T-helper 17 cell (primary cell): ENCODE measurements at places on chromosomes 2 and 18.

DNA sequence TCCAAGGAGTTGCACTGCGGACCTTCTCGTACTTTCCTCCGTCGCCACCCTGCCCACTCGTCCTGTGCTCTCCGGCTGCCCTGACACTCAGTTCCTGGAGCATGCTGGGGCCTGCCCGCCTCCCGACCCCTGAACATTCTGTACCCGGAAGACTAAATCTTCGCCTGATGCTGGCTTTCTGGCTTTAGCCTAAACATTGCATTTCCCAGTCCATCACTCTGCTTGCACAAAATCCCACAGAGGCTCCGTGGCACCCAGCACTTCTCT lies 550 bp upstream of the SFXN5 start:
- peaks cover 33% of the 10 kb centered on the region for H3K4me1 ChIP-seq
- H3K27ac ChIP-seq: peak overlapping the region; percentile 93
- peaks cover 2% of the 10 kb centered on the region for H3K36me3 ChIP-seq

DNA sequence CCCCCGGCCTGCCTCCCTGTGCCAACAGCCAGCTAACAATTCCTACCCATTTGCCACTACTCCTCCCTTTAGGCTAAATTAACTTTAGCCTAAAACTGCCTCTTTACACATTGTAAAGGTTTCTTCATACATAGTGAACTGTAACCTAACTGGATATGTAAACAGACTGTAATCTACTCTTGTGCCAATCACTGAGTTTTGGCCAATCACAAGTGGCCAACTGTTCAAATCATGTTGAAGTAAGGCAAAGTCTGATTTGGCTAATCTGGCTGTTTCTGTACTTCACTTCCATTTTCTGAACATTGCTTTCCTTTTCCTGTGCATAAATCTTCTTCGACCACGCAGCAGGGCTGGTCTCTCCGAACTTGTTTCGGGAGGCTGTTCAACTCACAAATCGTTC lies 103.6 kb upstream of the LYPD6 start:
- no peak overlapping the region for H3K27ac ChIP-seq
- no peaks in the 10 kb centered on the region for H3K4me1 ChIP-seq
- peaks cover 72% of the 10 kb centered on the region for H3K27me3 ChIP-seq
- peaks cover 5% of the 10 kb centered on the region for H3K36me3 ChIP-seq
- no peak overlapping the region for H3K4me3 ChIP-seq

GRCh38 chr2:149038442-149039212 lies at the start of gene LYPD6B:
Gene LYPD6B, plus strand, starts transcription at chr2:149038699. Its CDS starts 92,250 bp downstream, at chr2:149130949.
- H3K4me1 ChIP-seq: peaks cover 2% of the 10 kb centered on the region
- peak within 1 kb of the TSS; percentile 63 for H3K4me3 ChIP-seq
- H3K36me3 ChIP-seq: peaks cover 4% of the 10 kb centered on the region
- peaks cover 56% of the 10 kb centered on the region for H3K27me3 ChIP-seq
- H3K27ac ChIP-seq: no peak within 1 kb of the TSS
- no peak for DNase-seq

DNA sequence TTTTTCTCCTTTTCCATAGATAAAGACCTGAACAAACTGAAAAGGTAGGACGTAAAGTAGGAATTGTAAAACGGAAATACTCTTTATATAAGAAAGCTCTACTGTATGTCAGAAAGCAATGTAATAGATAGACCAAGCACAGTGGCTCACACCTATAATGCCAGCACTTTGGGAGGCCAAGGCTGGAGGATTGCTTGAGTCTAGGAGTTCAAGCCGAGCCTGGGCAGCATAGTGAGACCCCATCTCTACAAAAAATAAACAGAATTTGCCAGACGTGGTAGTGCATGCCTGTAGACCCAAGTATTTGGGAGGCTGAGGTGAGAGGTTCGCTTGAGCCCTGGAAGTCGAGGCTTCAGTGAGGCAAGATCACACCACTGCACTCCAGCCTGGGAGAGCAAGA lies 7.6 kb downstream of the ZNF397 start:
- H3K27me3 ChIP-seq: no peaks in the 10 kb centered on the region
- H3K4me3 ChIP-seq: no peak overlapping the region
- peaks cover 4% of the 10 kb centered on the region for H3K4me1 ChIP-seq
- H3K36me3 ChIP-seq: peaks cover 20% of the 10 kb centered on the region
- DNase-seq: no peak

DNA sequence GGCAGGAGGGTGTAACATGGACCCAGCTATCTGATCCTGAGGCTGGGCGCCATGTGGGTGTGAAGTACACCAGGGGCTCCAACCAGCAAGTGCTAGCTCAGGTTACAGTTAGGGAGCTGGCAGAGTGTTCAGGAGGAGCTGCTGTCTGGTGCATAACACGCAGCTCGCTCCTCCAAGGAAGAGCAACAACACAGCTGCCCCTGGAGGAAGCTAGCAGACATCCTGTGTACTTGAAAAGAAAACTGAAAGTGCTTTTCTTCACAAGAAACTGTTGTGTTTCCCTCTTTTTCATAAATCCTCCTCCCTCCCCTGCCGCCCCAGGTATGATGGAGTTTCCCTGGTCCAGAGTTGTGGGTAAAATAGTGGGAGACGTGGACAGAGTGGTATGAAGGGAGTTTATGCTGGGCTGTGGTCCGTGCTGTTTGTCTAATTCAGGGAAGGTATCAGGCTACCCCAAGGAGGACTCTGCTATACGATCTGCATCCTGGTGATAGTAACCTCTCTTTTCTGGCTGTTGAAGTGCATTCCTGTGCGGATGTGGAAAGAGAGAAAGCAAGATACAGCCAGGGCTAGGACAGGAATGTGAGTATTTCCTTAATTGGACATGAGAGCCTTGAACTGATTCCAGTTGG lies 6.1 kb upstream of the LBH start:
- peak overlapping the region; percentile 95 for H3K4me3 ChIP-seq
- peak overlapping the region; percentile 99 for H3K27ac ChIP-seq
- no peaks in the 10 kb centered on the region for H3K27me3 ChIP-seq
- H3K36me3 ChIP-seq: no peaks in the 10 kb centered on the region
- no peak for DNase-seq
- peaks cover 58% of the 10 kb centered on the region for H3K4me1 ChIP-seq

DNA sequence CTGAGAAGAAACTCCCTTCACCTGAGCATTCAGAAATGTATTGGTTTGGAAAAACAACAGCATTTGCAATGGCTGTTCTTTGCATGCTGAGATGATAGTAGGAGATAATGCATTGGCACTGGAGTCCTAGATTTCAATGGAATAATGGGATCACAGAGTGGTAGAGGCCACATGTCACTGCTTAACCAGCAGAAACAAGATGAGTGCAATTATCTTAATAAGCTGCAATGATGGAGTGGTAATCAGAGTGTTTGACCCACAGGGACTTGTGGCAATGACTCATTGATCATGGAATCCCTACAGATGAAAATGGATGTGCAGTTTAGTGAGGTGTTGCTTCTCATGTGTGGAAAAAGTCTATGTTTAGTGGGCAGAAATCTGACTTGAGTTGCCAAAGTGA lies 218.8 kb upstream of the ZEB2 start:
- no peak for DNase-seq
- no peaks in the 10 kb centered on the region for H3K36me3 ChIP-seq
- no peak overlapping the region for H3K27ac ChIP-seq

DNA sequence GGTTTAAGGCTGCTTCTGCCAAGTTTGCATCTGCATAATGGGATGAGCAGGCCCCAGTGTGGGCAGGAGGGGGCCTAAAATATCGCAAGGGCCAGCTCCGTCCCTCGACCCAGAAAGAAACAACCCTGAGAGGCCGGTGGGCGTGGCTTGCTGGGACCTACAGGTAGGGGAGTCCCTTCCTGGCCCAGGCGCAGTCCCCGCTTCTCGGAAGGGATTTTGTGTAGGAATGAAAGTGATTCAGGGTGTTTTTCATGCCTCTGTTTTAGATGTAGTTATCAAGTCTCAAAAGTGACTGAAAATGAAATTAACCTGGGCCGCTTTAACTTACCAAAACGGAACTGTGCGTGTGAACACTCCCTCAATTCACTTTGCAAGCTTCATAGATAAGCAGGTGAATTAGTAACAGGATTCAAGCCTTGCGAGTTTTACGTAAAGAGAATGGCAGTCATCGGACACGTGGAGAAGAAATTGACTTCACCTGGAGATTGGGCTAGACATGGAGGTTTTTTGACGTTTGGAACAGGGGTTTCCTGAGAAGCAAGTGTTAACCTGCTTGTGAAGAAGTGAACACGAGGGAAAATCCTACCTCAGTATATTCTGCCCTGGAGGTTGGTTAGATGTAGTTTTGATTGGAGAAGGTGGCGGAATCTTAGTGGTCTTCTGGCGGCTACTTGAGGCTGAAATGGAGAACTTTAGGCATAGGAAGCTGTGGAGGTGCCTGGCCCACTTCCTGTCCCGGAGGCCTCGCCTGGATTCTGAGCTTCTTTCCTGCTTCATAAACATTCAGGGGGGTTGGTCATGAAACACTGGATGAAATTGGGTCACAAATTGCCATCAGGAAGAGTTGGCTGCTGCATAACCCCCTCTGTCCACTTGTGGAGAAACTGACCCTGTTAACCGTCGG lies 1.7 kb downstream of the NCK2 start:
- DNase-seq: peak; percentile 45
- H3K36me3 ChIP-seq: peaks cover 13% of the 10 kb centered on the region
- H3K27me3 ChIP-seq: no peaks in the 10 kb centered on the region
- peak overlapping the region; percentile 95 for H3K4me3 ChIP-seq
- H3K27ac ChIP-seq: peak overlapping the region; percentile 99

DNA sequence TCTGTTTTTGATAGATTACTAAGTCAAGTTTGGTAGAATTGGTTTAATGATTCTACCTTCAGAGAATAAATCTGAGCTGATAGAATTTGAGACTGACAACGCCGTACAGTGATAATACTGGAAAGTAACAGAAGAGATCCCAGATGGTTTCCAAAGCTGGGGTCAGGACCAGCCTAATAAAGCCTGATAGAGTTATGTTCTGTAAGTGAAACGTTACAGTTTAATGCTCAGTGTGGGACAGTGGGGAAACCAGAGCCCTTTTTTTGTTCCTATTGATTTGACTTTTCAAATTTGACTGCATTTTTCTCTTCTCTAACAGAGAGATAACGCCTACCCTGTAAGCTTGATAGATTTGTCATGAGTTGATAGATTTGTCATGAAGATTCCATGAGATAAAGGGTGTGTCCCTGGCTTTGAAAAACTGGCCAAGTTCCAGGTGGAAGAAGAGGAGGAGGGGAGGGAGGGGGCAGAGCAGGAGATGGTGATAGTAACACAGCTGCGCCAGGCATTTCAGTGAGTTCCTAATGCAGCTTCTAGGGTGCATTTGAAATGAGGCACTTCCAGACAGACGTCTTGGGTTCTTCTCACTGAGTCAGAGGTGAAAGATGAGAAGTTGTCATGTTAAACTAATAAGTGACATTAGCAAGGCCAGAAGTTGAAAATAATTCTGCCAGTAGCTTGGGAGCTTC lies 65.1 kb downstream of the CERS6 start:
- no peak overlapping the region for H3K4me3 ChIP-seq
- H3K4me1 ChIP-seq: peaks cover 20% of the 10 kb centered on the region
- no peak for DNase-seq
- no peaks in the 10 kb centered on the region for H3K36me3 ChIP-seq
- H3K27me3 ChIP-seq: no peaks in the 10 kb centered on the region
- H3K27ac ChIP-seq: no peak overlapping the region

DNA sequence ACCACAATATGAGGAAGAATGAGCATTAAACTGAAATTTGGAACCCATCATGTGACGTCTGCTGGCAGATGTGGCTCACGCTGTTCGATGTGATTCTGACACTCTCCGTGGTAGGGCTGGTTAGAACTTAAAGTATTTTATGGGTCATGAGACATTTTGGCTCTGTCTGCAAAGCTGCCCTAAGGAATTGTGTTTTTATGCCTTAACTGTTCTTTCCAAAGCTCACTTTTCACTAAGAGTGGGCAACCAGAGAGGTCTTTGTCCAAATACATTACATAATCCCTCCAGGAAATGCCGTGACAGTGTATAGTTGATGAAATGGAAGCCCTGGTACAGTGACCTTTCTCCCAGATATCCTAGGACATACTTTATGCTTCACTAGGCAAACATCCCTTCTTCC lies 119.1 kb downstream of the AQP4 start:
- no peaks in the 10 kb centered on the region for H3K36me3 ChIP-seq
- no peaks in the 10 kb centered on the region for H3K4me1 ChIP-seq
- DNase-seq: no peak
- H3K27me3 ChIP-seq: no peaks in the 10 kb centered on the region
- H3K4me3 ChIP-seq: no peak overlapping the region
- no peak overlapping the region for H3K27ac ChIP-seq

GRCh38 chr2:236195726-236196125 lies 27.5 kb upstream of the GBX2 start:
- no peaks in the 10 kb centered on the region for H3K4me1 ChIP-seq
- peaks cover 32% of the 10 kb centered on the region for H3K27me3 ChIP-seq
- H3K27ac ChIP-seq: no peak overlapping the region
- H3K4me3 ChIP-seq: no peak overlapping the region
- DNase-seq: no peak

DNA sequence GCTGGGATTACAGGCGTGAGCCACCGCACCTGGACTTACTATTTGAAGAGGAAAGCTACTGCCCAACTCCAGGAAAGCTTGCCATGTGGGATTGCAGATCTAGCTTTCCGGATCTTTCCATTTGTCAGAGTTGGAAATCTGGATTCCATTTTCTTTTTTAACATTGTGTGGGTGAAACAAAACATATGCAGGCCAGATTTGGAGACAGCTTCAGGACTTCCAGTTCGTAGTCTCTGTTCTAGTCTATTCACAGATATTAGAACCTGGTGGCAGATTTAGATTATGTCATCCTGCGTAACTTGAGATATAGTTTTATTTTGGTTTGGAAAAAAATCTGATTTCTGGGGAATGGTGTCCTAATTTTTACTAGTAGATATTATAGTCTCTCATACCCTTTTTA lies 70.5 kb downstream of the ZNF236 start:
- no peaks in the 10 kb centered on the region for H3K27me3 ChIP-seq
- DNase-seq: no peak
- H3K27ac ChIP-seq: no peak overlapping the region
- peaks cover 5% of the 10 kb centered on the region for H3K36me3 ChIP-seq
- peaks cover 3% of the 10 kb centered on the region for H3K4me1 ChIP-seq
- H3K4me3 ChIP-seq: no peak overlapping the region
